ENCODE measurements at places on chromosomes 11 and 22.

DNA sequence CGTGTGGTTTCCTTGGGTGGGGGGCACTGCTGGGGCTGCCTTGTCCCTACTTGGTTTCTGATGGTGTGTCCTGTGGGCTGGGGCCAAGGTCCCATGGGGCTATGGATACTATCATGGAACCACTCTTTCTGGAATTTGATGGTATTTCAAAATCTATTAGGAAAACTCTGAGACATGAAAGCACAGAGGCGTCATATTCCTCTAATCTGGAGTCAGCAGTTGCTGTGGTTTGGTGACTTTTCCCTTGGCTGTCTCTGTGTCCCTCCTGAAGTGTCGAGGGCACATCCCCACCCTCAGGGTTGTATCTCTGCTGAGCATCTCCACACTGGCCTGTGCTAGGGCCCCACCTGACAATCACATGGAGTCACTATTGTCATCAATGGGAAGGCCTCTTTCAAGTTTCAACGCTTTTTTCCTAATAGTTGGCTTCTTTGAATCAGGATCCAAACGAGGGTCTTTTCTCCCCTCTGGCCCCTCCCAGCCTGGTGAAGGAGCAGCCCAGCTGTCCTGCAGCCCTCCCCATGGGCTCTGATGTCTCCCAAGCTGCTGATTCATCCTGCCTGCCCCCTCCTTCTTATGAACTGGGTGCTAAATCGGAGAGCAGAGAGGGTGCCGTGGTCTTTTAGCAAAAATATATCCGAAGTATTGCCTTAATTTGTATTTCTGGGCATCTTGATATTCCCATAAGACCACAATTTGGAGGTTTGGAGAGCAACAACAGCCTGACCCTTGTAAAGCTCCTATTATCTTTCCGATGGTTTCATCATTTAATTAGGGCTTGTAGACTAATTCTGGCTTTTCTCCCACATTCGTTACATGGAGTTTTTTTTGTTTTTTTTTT lies 38.5 kb downstream of the MED15 start:
- no peak for DNase-seq

GRCh38 chr22:40595497-40596234 lies 40.9 kb downstream of the MRTFA start:
- no peak for DNase-seq

GRCh38 chr11:9861860-9862725 lies 198.2 kb downstream of the SWAP70 start:
- peak; percentile 88 for DNase-seq

DNA sequence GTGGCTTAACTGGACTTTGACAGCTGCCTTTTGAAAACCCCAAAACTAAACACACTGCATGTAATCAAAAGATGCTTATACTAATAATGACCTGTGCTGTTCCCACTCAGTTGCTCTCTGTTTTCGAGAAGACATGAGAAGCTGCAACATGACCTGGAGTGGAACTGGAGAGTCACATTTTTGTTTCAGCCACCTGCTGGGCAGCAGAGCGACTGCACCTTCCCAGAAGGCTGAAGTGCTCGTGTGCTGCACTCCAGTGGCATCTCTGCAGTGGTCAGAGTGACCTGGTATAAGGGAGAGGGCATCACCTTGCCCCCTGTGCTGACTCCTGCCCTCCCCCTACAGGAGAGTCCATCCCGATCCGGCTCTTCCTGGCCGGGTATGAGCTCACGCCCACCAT lies 8.6 kb downstream of the THYN1 start:
- no peak for DNase-seq

GRCh38 chr11:85779956-85780640 lies 30.8 kb downstream of the SYTL2 start:
- no peak for DNase-seq

GRCh38 chr11:64008914-64009633 lies 22.8 kb downstream of the OTUB1 start:
- DNase-seq: no peak

GRCh38 chr22:19940536-19941364 lies 822 bp upstream of the COMT start:
- DNase-seq: no peak

GRCh38 chr11:44067266-44067665 lies 1.2 kb downstream of the ACCS start:
- DNase-seq: no peak

GRCh38 chr11:19903620-19904069 lies 191.0 kb downstream of the NAV2 start:
- peak; percentile 66 for DNase-seq

DNA sequence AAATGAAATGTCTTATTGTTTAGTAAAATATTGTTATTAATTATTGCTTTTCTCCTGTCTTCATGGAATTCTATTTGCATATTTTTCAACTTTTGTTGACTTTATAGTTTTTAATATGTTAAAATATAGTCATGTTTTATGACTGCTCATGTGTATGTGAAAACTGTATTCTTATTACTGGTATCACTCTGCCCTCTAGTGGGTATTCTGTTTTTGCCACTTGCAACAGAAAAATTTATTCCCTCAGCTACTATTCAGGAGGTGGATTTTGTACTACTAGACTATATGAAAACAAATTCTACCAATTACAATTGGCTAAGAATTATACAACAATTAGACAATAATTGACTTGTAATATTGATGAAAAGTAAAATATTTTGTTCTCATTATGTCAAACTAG lies 45.0 kb downstream of the OR4C6 start:
- no peak for DNase-seq
